ENCODE measurements at places on chromosomes 3 and 15. TPM values are rescaled to one million over a fixed set of nuclear protein-coding genes. Genes with fewer than 3 reads are reported as not detected.

Gene AGBL1
- total RNA-seq: not detected

Gene ARPP19
- total RNA-seq: 64.1 TPM

Gene BTLA
- not detected for total RNA-seq

Gene ACP3
- 1.5 TPM for total RNA-seq

Gene CDHR4
- not detected for total RNA-seq

Gene ACSBG1
- 0.16 TPM for total RNA-seq

Gene PIGZ
- total RNA-seq: 0.98 TPM

Gene MYRIP
- total RNA-seq: not detected

Gene ZFAND6
- 77.7 TPM for total RNA-seq

Gene AHSG
- not detected for total RNA-seq

Gene USP50
- not detected for total RNA-seq

Gene IL12A
- total RNA-seq: 3.6 TPM

Gene CLDN11
- 77.7 TPM for total RNA-seq

Gene ZNF80
- total RNA-seq: not detected

Gene LMAN1L
- not detected for total RNA-seq

Gene SCN11A
- total RNA-seq: not detected

Gene DNAH1
- 0.16 TPM for total RNA-seq

Gene NPAP1
- not detected for total RNA-seq

Gene GALNT15
- 0.33 TPM for total RNA-seq

Data from mesangial cell (primary cell).